ENCODE measurements at places on chromosomes 2 and 18.

GRCh38 chr2:45888641-45889040 lies 237.2 kb downstream of the PRKCE start:
- DNase-seq: no peak

- no peak for DNase-seq
Measured at GRCh38 chr2:8581234-8581561, 100.7 kb upstream of the ID2 start.

GRCh38 chr2:24009680-24010476 lies at the start of gene MFSD2B:
Gene MFSD2B, plus strand, starts transcription at chr2:24010085. Its CDS starts 12 bp downstream, at chr2:24010097.
- DNase-seq: peak; percentile 57

GRCh38 chr2:210971431-210971830 lies 415.0 kb downstream of the CPS1 start:
- no peak for DNase-seq

DNA sequence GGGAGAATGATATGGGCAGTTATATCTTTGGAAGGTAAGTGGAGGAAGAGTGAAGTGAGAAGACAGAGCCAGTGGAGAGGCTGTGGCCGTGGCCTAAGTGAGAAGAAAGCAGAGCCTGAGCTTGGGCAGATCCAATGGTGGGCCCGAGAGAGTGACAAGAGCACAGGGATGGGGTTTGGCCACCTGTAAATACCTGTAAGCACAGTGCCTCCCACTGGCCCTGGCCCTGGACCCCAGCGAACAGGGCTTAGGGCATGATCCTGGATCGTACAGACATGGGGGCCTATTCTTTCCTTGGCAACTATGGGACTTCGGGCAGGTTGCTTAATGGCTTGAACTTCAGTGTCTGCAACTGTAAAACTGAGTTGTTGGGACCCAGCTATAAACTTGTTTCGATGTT lies 44.1 kb downstream of the MTCL1 start:
- DNase-seq: peak; percentile 32

DNA sequence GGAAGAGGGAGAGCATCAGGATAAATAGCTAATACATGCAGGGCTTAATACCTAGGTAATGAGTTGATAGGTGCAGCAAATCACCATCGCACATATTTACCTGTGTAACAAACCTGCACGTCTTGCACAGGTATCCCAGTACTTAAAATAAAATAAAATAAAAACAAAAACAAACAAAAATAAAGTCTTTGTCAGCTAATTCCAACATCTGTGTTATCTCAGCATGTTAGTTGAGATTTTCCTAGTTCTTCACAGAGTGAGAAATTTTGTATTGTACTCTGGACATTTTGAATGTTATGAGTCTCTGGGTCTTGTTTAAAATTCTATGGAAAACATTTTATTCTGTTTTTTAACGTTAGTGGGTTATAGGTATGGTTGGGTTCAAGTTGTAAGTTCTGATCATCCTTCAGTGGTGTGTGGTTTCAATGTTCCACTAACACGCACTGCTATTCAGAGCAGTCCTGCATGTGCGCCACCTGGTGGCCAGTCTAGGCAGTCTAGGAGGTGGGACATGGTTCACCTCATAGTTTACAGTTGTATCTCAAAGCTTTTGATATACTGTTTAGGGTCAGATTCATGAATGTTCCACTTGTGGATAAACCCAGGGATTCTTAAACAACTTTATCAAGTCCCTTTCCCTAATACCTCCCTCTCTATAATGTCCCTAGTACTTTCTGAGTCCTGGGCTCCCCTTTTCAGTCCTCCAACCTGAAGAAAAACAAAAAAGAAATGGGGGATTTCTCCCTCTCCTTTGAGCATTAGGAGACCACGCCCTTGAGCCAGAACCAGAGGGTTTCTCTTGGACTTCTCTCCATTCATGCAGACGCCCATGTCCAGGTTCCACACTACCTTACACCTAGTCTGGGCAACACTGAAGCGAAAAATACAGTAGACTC lies 213.4 kb upstream of the GATA6 start:
- DNase-seq: peak; percentile 73

DNA sequence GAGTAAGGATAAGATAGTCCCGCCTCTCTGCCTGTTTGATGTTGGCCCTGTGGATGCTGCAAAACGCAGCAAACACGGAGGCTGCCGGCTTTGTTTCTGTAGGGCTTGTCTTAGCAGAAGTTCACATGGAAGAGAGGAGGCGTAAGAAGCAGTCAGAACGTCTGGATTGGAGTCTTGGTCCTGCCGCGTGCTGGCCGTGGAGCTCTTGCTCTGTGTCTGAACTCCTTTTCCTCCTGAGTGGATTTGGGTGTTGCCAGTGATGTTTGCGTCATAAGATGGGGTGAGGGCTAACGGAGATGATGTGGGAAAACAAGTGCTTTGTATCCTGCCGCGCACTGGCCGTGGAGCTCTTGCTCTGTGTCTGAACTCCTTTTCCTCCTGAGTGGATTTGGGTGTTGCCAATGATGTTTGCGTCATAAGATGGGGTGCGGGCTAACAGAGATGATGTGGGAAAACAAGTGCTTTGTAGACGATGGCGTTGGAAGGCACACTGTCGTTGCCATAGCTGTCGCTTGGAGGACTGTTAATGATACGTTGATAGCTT lies 240.9 kb downstream of the AGAP1 start:
- DNase-seq: no peak

- DNase-seq: peak; percentile 80
Measured at GRCh38 chr2:219448776-219449341, 14.2 kb downstream of the SPEG start.

DNA sequence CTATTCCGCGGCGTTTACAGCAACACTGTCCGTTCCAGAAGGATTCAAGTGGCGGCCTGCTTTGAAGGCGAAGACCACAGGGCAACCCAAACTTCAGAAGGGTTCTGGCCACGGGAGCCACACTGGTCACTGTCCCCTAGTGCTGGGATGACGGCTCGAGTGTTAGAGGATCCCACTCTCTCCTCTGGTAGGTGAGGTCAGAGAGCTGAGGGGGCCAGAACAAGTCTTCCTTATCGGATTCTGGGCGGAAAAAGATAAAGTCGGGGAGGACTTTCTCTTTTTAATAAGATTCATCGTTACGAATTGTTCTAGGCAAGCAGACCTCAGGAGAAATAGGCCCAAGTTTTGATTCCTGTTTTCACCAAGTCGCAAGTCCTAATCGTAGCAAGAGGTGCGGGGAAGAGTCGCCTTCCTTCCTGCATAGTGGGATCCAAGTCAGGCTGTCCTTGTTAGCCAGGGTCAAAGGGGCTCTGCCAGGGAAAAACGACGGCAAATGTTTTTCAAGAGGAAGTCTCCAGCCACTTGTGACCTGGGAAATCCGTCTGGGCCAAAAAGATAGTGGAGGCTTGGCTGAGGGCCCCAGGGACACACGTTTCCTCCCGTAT lies 864 bp upstream of the MYL12A start:
- DNase-seq: peak; percentile 50

GRCh38 chr2:207046724-207047123 lies 107.4 kb downstream of the CPO start:
- DNase-seq: no peak

DNA sequence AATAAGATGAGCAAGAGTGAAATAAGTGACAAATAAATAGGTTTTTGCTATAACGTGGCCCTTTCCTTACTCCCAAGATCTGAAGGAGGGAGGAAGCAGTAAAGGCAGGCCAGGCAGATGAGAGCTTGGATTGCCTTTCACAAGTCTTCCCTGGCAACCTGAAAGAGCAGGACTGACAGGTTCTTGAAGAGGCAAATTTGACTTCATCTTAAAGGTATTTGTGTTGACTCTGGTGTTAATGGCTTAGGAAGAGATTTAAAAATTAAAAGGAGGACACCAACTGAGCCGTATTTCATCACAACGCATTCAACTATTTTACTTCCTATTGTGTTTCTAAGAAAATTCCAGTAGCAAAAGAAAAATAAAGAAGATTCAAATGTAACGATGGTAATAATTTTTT lies 3.2 kb downstream of the STRN start:
- no peak for DNase-seq

DNA sequence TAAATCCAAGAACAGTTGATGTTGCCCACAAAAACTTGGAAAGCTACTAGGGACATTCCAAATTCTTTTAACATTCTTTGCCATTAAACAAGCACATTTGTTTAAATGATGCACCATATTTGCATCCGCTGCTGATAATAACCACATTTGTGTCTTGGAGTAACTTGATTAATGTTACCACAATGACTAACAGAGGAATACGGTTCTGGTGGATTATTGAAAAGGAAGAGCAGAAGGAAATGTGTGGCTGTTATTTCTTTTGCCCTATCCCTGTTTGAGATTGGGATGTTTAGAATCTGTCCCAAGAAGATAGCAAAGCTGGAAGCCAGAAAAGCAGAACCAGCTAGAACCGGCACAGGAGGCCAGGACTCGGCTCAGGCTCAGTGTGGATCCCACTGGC lies 39.2 kb upstream of the RASGRP3 start:
- no peak for DNase-seq

DNA sequence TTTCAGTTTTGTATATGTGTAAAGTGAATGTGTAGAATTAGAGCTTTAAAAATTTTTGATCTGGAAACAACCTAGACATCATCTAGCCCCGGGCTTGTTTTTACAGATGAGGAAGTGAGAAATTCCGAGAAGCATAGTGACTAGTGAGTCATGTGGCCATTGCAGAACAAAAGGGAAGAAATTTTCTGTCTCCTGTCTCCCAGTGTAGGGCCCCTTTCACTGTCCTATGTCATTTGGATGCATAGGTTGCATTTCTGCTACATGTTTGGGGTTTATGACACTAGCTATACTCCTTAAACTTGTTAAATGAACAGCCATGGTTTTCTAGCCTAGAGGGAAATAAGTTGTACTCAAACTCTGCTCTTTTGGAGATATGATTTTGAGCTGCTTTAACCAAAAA lies 84.6 kb downstream of the PLCL1 start:
- no peak for DNase-seq

GRCh38 chr2:9800639-9800974 lies 42.7 kb upstream of the TAF1B start:
- peak; percentile 39 for DNase-seq

GRCh38 chr18:50172367-50172766 lies 22.6 kb downstream of the MYO5B start:
- no peak for DNase-seq

DNA sequence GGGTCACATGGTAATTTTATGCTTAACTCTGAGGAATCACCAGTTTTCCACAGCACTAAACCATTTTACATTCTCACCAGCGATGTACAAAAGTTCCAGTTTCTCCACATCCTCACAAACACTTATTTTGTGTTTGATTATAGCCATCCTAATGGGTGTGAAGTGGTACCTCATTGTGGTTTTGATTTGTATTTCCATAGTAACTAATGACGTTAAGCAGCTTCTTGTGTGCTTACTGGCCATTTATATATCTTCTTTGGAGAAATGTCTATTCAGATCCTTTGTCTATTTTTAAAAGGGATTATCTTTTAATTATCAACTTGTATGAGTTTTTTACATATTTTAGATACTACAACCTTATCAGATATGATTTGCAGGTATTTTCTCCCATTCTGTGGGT lies 42.0 kb downstream of the CCDC150 start:
- no peak for DNase-seq
